GM12878 (cell line): ENCODE measurements at places on chromosomes 1 and 21.

DNA sequence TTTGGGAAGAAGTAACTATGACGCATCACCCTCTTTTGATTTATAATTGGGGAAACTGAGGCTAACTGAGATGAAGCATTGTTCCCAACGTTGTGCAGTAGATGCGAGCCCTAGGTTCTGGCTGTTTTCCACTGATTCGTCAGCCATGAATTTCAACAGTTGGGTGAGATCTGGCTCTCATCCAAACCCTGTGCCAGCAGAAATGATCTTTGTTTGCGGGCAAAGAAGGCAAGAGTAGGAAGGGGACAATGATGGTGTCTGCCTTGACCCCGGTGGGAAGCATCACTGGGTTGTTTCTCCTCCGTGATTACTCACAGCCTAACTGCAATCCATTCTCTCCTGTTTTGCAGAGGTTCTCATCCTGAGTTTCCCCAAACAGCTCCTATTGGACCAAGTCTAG lies 142.3 kb downstream of the MIS18A start:
- no peak for DNase-seq

DNA sequence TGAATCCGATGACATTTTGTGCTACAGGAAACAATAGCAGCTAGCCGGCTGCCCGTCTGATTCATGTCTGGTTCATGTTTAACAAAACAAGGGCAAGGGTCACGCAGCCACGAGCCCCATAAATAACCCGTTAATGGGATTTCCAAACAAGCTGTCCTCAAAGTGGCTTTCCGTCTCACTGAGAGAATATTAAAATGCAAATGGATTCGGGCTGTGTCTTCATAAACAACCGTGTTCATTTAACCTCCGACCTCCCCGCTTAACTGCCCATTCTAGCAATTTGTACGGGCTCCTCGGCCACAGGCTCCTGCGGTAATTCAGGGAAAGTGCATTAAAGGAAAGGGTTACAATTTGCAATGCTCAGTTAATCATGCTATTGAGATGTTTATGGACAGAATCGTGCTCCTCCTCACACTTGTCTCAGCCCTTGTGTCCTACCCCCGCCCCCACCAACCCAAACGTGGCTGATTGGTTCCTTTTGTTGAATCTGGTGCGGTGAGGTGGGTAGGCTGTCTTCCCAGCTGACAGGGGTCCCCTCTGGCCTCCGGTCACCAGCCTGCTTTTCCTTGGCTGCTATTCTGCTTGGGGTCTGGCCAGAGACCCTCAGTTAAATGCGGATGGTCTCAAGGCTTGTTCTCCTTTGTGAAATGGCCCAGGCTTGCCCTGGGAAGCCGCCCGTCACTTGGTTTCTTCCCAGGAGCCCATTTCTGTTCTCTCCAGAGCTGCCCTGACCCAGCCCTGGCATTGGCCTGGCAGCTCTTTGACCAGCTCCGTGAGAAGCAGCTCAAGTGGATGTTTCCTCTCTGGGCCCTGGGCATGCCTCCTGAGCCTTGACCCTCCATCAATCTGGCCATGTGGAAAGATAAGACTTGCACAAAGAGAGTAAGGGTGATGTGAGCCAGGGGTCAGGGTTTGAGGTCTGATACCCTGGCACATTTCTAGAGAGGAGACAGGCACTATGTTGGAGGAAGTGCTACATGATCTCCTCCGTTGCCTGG lies 200.7 kb upstream of the POU3F1 start:
- DNase-seq: no peak

DNA sequence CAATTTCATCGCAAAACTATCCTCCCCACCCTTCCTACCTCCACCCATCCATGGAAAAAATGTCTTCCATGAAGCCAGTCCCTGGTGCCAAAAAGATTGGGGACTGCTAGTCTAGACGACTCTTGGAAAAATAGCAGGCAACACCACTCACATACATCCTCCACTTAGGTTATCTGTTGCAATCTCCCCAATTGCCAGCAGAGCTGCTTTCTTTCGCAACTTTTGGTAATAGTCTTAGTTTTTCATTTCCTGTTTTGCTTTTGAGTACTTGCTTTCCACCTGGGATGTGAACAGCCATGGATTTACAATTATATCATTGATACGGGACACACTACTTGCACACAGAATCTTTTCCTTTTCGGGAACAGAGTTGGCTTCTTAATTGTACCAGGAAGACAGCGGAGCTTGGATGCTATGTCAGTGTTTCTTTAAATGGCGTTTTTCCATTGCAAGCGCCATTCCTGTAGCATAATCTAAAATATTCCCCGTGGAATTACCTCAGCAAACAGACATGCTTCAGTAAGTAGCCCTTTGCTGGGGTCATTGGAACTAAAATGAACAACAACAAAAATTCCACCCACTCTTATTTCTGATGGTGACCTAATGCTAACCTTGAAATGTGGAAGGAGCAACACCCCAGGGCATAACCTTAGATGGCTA lies 183.3 kb upstream of the ADGRL2 start:
- DNase-seq: no peak

DNA sequence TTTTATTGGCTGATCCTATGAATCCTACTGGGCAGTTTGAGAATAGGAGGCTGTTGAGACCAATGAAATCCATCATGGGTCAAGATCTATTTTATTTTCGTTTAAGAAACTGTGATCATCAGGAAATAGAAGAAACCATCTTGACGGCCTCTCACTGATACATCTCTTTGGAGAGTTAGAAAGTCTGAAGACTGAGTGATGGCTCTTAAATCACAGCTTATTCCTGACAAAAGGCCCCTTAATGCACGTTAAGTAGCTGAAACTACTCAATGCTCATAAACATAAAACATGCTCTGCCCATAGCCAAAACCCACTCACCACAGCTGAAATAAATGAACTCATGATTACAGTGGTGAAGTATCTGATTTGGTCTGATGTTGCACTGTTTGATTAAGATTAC lies 784.5 kb upstream of the NEGR1 start:
- no peak for DNase-seq

GRCh38 chr21:37202221-37203110 lies 64.7 kb downstream of the VPS26C start:
- no peak for DNase-seq

DNA sequence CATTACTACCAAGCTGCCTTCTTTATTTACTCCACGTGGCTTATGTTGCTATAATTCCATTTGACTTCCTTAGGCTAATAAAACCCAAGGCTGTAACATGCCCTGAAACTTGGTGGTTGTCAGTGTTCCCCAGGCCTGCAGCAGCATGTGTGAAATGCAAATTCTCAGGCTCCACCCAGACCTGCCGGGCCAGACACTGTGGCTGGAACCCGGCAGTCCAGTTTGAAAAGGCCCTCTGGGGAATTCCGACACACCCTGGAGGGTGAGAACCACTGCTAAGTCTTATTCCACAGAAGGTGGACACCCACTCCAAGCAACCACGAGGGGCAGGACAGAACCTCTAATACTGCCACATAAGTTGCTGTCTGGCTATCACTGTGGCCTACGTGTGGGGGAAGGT lies 41.4 kb downstream of the URB1 start:
- DNase-seq: no peak
